ENCODE measurements at places on chromosomes 12 and 14. TPM values are rescaled to one million over a fixed set of nuclear protein-coding genes. Genes with fewer than 3 reads are reported as not detected.

TEX22 gene
- 0.25 TPM for total RNA-seq

IGF1 gene
- 3.9 TPM for total RNA-seq

SPRING1 gene
- 23.1 TPM for total RNA-seq

ABCC9 gene
- 15.2 TPM for total RNA-seq

KLRC4 gene
- total RNA-seq = 0.25 TPM

CLEC1B gene
- total RNA-seq = not detected

PIWIL1 gene
- total RNA-seq = not detected

NDUFA9 gene
- total RNA-seq = 20.4 TPM

Measured in temporal lobe (tissue), 4 donors.